ENCODE measurements at places on chromosomes 16 and 17. TPM values are rescaled to one million over a fixed set of nuclear protein-coding genes. Genes with fewer than 3 reads are reported as not detected.

DNA sequence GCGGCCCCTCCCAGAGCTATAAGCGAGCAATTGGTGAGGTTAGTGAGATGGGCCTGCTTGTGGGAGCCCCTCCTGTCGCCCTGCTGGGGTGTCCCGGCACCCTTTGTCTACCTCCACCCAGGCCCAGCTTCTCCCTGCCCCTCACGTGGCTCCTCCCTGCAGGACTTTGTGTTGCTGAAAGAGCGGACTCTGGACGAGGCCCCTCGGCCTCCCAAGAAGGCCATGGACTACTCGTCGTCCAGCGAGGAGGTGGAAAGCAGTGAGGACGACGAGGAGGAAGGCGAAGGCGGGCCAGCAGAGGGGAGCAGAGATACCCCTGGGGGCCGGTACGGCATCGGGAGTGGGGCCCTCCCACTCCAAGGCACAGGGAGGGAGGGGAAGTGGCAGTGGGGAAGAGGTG is 6.1 kb upstream of the C17orf107 start:
- no peak for DNase-seq

GRCh38 chr17:77437017-77437416 is 296.2 kb downstream of the SEC14L1 start:
- no peak for DNase-seq

- DNase-seq, result no peak
Observed at GRCh38 chr16:3640207-3640606, 14.3 kb upstream of the DNASE1 start.

GRCh38 chr16:3878610-3879009 is 1.9 kb downstream of the CREBBP start:
- no peak for DNase-seq

DNA sequence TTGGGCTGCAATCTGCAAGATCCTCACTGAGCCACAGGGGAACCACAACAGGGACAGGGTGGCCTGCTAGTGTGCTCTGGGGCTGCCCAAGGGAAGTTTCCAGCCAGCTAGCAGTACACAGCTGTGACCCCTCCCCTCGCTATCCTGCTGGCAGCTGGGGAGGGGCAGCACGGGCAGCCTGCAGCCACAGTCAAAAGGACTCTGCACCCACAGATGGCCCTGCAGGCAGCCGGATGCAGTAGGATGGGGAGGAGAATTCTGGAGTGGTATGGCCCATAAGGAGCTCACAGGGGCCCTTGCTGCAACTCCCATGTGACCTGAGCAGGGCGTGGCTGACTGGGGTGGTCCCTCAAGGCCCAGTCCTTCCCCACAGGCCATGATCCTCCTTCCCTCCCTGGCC is 74.3 kb downstream of the PLD6 start:
- no peak for DNase-seq

- DNase-seq, result no peak
Observed at GRCh38 chr16:88700322-88700635, 5.9 kb downstream of the RNF166 start.

GRCh38 chr17:64502809-64503208 is 3.3 kb downstream of the DDX5 start:
- no peak for DNase-seq

DNA sequence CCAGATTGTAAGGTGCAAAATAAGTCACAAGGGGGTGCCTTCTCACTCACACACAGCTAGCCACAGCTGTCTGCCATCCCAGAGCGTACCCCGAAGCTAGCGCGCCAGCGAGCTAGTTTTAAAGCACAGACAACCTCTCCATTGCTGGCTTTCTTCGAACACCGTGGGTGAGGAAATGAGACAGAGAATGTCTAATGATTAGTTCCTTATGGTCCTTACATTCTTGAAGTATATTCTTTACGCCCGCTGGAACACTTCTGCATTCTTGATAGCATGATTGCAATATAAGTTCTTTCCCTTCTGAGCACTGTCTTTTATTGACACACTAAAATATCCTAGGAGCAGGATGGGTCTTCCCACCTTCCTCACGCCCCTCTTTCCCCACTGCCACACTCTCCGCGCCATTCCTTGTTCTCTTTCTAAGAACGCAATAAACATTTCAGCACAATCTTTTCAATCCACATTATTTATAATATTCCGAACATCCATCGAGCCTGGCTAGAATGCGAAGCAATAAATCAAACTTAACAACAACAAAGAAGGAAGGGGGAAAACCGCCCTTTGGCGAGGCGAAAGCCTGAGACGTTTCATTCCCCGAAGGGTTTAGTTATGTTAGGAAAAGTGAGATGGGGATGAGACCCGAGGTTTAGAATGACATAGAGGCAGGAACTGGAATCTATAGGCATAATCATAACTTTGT is 251.3 kb downstream of the NTN1 start:
- no peak for DNase-seq

The KRT17 gene
- 74.7 TPM for total RNA-seq

- DNase-seq, result no peak
Observed at GRCh38 chr17:63842173-63842539, 329 bp downstream of the SMARCD2 start.

The PDP2 gene
- 6.2 TPM for total RNA-seq

DNA sequence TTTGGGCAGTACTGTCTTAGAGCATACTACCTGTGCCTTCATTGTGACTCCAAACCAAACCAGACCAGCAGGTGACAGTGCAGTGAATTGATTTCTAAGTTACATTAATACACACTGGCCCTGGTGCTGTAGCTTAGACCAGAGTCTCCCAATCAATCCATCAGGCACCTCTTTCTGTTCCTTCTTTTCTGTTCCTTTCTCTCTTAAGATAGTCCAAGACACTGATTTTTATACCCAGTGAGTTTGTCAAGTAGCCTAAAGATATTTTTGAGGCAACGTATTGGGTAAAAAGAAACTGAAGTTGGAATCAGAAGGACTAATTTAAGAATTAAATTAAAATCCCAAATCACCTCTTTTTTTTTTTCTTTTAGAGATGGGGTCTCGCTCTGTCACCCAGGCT is 43.1 kb downstream of the ABAT start:
- no peak for DNase-seq

The USP32 gene
- 58.4 TPM for total RNA-seq

- no peak for DNase-seq
Observed at GRCh38 chr16:81680444-81681275, 98.4 kb upstream of the PLCG2 start.

- peak; percentile 93 for DNase-seq
Observed at GRCh38 chr16:69848637-69849545, 86.8 kb downstream of the WWP2 start.

DNA sequence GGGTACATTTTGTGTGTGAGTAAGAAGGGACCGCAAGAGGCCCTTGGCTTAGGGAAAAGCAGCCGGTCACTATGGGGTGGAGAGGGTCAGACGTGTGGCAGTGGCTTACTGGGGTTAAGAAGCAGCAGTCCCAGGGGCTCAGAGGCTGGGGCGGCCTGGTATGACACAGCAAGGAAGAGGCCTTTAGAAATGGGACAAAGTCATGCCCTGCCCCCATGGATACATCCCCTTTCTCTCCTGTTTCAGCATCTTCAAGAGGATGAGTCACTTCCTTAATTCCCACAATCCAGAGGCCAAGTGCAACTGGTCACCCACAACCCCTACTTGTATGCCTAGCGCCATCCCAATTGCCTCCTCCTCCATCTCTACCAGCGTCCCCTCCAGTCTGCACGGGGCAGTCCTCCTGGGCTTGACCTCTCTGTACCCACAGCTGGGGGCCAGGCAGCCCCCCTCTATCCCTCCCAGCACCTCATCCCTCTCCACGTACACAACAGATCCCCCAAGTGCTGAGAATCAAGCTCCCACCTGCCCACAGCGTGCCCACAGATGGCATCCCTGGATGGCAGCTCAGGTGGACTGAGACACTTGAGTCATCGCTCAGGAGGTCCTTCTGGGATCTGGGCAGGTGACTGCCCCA is 6.9 kb upstream of the EFTUD2 start:
- DNase-seq, result no peak

The NUPR1 gene
- total RNA-seq, result 53.5 TPM

- DNase-seq, result no peak
Observed at GRCh38 chr16:86466696-86467406, 43.5 kb upstream of the FOXF1 start.

DNA sequence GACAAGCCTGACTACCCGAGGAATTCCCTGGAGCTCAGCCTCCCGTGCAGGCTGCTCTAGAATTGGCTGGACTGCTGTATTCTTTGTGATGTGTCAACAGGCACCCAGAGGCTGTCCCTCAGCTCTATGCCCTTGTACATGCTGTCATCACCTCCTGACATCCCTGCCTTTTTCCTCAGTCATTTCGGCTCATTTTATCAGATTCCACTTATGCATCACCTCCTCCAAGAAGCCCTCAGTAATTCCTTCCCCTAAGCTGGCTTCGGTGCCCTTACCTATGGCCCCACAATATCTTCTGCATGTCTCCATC is 126.4 kb downstream of the DYNLRB2 start:
- no peak for DNase-seq

DNA sequence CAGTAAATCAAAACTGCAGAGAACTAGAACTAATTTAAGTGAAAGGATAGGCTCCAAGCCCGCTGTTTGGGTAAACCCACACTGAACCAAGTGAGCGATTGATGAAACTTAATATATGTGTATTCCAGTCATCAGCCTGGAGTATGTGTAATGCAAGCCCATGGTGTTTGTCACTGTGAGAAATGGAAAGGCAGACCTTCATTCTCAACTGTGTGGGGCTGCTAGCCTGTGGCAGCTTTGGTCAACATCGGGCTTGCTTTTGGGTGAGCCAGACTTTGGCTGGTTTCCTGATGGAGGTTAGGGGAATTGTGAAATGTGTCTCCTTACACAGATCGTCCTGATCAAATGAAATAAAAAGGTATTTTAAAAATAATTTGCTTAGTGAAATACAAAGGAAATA is 279.9 kb downstream of the IRX3 start:
- no peak for DNase-seq

- DNase-seq, result no peak
Observed at GRCh38 chr17:77451894-77452852, 311.4 kb downstream of the SEC14L1 start.

The WWOX gene
- 82.5 TPM for total RNA-seq

The CLEC18B gene
- 1.4 TPM for total RNA-seq

- DNase-seq, result no peak
Observed at GRCh38 chr16:80569440-80570105, 28.8 kb downstream of the DYNLRB2 start.

DNA sequence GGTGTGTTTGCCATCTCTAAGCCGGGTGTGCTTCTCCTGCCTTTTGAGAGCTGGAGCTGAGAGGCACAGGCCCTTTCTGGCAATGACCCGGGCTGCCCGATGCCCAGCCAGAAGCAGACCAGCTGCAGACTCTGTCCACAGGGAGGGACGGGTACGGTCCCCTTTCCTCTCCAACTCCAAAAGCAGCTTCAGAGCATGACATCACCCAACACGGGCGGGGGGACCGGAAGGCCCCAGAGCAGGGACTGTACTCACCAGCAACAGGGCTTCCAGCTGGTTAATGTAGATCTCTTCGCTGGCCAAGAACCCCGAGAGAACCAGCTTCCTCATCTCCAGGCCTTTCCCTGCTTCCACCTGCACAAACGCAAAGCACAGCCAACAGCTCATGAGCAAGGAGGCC is 79.4 kb downstream of the ABR start:
- DNase-seq, result no peak
